Hematopoietic multipotent progenitor cell treated with erythropoietin and hydrocortisone succinate and interleukin-3 and kit ligand, for 8 days (in vitro differentiated cells): ENCODE measurements at places on chromosomes 12 and 14.
A peak's percentile ranks its signal among the peaks of the same experiment; 100 is the strongest.

GRCh38 chr12:79690142-79690637 is 574 bp downstream of the PAWR start:
- no peak for DNase-seq

DNA sequence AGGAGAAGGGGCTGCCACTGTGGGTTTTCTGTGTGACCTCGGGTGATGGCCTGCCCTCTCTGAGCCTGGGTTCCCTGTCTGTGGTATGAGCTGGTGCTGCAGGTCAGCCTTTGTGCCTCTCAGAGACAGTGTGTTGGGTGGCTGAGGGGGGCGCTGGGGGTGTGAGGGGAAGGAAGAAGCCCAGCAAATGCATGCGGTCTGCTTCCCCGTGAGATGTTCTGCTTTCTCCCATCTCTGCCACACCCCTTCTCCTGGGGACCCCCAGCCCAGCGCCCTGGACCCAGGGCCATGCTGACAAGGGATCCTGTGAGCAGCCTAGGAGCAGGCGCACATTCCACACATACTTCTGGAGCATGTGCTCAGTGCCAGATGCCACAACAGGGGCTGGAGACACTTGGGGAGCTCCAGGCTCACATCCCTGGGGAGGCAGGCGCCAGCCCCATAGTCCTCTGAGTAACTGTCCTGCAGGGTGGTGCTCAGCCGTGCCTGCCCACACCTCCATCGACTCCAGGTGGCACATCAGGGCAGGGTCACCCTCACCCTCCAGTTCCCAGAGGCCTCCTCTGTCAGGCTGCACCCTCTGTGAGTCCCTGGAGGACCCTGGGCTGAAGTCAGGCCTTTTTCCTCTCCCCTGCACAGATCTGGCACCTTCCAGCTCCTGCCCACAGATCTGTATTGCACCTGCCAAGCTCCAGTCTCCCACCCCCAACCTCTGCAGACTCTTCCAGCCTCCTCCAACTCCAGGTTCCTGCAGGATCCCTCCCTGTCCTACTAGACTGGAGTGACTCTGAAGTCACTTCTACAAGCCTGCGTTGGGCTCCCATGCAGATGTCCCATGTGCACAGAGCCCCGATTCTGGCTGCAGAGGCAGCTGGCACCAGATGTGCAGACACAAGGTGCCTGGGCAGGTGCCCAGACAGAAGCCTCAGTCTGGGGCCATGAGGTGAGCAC is 205.6 kb downstream of the KIF26A start:
- DNase-seq = no peak

DNA sequence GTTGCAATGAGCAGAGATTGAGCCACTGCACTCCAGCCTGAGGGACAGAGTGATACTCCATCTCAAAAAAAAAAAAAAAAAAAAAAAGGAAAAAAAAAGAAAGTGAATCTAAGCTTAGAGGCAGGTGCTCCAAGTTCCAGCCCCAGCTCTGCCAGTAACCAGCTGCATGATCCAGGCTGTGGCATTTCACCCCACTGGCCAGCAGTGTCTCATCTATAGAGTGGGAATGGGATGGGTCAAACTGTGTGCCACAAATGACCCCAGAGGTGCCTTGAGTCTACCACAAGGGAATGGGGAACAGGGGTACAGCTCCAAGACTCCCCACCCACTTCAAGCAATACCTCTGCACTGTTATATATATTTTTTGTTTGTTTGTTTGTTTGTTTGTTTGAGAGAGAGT is 5.0 kb downstream of the PLEKHD1 start:
- DNase-seq = no peak

DNA sequence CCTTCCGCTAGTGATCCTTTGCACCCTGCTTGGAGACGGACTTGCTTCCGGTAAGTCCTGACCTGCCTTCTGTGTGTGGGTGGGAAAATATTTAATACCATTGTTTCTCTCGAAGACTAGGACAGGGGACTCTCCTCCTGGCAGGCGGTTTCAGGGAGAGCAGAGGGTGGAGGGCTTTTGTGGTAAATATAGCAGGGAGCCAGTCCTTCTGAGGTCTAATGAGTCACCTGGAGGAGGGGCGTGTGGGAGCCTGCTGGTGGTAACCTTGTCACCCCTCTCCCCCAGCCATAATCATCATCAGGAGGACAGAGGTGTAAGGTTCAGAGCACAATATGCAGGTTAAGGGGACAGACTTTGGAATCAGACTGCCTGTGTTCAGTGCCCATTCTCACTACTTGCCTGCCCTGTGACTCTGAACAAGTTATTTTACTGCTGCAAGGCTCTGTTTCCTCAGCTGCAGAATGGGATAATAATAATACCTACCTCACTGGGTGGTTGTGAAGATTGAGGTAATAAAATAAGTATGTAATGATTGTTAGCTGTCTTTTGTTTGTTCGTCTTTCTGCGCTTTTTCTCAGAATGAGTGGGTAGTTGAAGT is 47.4 kb downstream of the SUSD6 start:
- no peak for DNase-seq

GRCh38 chr12:99455350-99456035 is 192.1 kb upstream of the GARIN6 start:
- DNase-seq = no peak

- peak; percentile 73 for DNase-seq
Observed at GRCh38 chr12:48936379-48936979, 11.2 kb upstream of the FKBP11 start.

DNA sequence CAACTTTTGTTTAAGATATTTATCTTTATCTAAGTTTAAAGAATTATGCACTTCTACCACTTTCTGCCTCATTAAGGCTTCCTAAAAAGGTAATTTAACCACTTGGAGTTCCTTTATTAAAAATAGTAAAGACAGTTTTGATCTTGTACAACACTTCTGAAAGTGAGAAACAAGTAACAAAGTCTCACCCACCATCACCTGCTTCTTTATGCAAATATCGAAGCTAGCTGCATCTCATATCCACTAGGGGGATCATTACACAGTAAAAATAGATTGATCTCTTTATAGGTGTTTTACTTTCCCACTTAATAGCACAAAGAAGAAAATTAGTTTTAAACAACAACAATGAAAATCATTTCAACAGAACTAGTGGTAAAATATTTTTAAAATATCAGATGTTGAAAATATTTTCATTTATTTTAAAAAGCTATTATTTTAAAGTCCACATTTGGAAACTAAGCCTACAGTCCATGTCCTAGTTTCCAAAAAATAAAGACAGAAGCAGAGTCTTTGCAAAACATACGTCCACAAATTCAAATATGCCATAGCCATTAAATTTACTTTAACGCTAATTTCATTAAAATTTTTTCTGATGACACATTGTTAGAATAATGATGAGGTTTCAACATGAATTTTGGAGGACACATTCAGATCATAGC is 160.0 kb upstream of the SOX5 start:
- DNase-seq = no peak

GRCh38 chr14:87916103-87916885 is 76.7 kb downstream of the GALC start:
- DNase-seq = no peak

- DNase-seq = no peak
Observed at GRCh38 chr14:61512026-61512834, 183.1 kb upstream of the HIF1A start.

- no peak for DNase-seq
Observed at GRCh38 chr14:75991753-75992152, 6.2 kb downstream of the IFT43 start.

GRCh38 chr12:14691560-14691959 is 4.8 kb downstream of the GUCY2C start:
- DNase-seq = peak; percentile 28

DNA sequence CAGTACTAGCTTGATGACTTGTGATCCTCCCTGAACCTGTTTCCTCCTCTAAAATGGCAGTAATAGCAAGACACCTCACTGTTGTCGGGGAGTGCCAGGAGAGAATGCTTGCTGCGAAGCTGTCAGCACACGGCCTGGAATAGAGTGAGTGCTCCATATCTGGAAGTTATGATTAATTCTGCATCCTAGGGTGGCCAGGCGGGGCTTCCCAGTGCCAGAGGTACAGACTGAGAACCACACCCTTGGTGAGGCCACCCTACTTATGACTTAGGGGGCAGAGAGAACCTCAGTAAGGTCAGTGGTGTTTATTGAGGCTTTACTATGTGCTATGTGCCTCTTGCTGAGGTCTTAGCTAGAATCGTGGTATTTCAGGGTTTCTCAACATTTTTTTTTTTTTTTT is 20.1 kb downstream of the MORN3 start:
- DNase-seq = peak; percentile 56

GRCh38 chr12:25757037-25757665 is 201.3 kb upstream of the RASSF8 start:
- DNase-seq = no peak

- peak; percentile 60 for DNase-seq
Observed at GRCh38 chr14:20836668-20837338, 34.2 kb upstream of the RNASE1 start.

DNA sequence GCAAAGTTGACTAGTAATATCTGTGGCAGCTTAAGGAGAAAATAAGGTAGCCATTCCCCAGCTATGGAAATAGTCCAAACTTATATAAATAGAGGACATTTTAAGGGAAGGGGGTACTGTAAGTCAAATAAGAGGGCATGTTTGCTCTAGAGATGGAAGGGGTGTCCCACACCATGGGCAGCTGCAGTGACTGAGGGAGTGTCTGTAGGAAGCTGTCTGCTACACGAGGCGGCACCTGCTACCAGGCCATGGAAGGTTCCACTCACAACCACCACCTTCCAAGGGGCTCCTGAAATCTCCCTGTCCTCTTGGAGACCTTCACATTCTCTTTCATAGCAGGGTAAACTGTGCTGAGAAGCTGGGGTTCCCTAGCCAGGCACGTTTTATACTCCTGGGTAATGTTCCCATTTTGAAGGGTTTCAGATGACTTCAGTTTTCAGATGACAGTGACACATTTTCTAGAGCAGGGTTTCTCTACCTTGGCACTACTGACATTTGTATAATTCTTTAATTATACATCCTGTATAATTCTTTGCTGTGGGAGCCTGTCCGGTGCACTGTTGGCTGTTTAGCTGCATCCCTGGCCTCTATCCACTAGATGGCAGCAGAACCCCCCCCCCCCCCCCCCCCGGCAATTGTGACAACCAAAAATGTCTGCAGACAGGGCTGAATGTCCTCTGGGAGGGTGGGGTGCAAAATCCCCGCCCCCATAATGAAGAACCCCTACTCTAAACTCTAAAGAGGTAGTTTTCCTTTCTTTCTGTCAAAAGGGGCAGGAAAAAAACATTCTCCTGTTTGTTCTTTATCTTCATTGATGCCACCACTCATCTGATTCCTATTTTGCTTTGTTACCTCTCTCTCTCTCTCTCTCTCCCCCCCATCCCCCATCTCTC is 11.6 kb upstream of the SMCO2 start:
- peak; percentile 5 for DNase-seq

DNA sequence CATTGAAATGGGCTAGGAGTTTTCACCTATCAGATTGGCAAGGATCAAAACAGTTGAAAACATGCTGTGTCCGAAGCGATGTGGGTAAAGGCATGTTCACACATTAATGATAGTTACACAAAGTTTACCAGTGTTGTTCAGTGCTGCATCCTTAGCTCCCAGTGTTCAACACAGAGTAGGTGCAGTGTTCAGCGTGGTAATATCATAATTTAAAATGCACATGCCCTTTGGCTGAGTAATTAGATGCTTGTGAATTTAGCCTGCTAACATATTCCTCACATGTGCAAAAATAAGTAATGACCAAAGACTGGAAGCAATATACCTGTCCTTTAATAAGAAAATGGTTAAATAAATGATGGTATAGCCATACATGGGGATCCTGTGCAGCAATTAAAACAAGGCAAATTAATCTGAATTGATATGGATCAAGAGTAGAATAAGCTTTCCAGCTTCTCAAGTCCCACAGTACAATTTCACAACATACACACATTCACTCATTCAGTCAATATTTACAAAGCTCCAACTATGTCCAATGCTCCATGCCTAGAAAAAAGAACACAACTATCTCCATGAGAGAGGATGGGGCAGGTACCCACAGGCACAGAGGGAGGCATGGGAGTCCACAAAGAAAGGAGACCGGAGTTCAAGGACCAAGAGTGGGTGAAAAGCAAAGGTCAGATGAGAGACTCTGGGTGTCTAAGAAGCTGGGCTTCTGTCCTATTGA is 12.8 kb downstream of the TMCC3 start:
- no peak for DNase-seq

DNA sequence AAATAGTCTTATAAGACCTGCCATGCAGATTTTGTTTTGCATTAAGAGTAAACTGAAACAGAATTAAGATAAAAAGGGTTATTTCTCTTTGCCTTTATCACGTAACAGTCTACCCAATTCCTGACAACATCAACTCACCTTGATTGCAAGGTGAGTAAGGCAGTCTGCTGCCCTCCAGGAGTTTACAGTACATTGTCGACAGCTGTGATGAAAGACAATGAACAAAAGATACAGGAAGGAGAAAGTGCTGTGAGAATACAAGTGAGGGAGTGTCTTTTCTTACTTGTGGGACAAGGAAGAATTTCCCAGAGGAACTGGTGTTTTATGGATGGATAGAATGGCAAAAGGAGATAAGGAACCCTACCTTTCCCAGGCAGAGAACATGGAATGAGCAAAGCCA is 101.0 kb downstream of the RTN1 start:
- DNase-seq = no peak

DNA sequence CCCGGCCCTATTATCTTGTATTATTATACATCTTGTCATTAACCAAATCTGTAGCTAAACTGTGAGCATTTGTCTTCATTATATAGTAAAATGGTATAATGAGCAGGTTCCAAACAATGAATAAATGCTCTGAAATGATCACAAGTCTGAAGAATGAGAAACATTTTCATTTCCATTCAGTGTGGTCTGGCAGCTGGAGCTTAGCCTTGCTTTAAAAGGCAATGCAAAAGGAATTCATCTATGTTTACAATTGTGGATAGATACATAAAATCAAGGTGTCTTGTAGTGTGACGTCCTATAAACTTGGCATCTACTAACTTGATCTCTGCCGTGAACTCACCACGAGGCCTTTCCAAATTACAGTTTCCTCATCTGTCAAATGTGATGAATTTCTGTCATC is 168.3 kb downstream of the RMST start:
- DNase-seq = no peak

DNA sequence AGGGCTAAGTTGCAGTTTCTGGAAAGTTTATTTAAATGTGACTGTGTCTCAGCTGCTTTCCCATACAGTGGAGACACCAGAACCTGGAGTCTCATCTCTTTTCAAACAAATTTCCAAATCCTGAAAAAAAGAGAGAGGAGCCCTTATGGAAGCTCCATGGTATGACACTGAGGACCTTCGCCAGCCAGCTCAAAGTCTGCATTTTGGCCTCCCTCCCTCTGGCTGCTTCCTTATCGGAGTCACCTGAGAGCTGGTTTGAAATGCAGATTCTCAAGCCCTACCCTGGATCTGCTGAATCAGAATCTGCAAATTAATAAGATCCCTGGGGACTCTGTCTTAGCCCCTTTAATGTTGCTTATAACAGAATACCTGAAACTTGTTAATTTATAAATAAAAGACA is 21.7 kb upstream of the JDP2 start:
- no peak for DNase-seq

DNA sequence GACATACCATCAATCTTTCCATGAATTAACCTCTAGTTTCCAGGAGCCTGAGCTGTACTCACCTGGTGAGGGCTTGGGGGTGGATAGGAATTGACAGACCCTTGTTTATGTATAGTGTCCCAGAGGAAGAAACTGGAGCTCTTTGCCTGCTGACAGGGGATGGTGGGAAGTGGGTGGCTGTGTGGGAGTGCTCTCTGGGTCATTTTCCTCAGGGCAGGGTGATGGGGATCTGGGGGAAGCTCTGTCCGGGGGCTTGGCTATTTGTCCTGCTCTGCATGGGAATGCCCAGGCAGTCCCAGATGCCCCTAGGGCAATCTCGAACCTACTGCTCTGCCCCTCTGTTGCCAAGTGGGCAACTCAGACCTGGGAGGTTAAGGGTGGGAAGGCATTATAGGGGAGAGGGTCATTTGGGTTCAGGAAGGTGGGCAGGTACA is 21.8 kb upstream of the DHRS2 start:
- no peak for DNase-seq
